Smooth muscle cell of trachea (primary cell): ENCODE measurements at places on chromosomes 3 and 15. TPM values are rescaled to one million over a fixed set of nuclear protein-coding genes. Genes with fewer than 3 reads are reported as not detected.

The PATL2 gene
- 1.2 and 1.3 TPM in 2 replicates for total RNA-seq

The DET1 gene
- total RNA-seq = 6.6 and 8.1 TPM in 2 replicates

The SH2D7 gene
- total RNA-seq = under 0.01 TPM in 1 of 2 replicates, not detected in the other

The C3orf70 gene
- total RNA-seq = 0.66 and 0.87 TPM in 2 replicates

The NR1I2 gene
- total RNA-seq = not detected in 2 replicates

The SERINC4 gene
- 0.15 TPM in 1 of 2 replicates, not detected in the other for total RNA-seq

The MYRIP gene
- total RNA-seq = 0.73 TPM in 1 of 2 replicates, not detected in the other

The SIDT1 gene
- total RNA-seq = not detected in 2 replicates

The CCDC12 gene
- total RNA-seq = 17.2 and 26.2 TPM in 2 replicates

The MYLK gene
- total RNA-seq = 325 and 839 TPM in 2 replicates

The GP5 gene
- total RNA-seq = 0.17 TPM in 1 of 2 replicates, not detected in the other

The CACNA2D2 gene
- total RNA-seq = not detected in 2 replicates

The ZBTB38 gene
- total RNA-seq = 145 and 203 TPM in 2 replicates

The GRK7 gene
- under 0.01 TPM in 1 of 2 replicates, not detected in the other for total RNA-seq

The ITIH1 gene
- not detected in 2 replicates for total RNA-seq

The KLF15 gene
- total RNA-seq = 3.2 and 4.1 TPM in 2 replicates

The CYP1A2 gene
- total RNA-seq = not detected in 2 replicates

The CHRFAM7A gene
- total RNA-seq = under 0.01 and 0.17 TPM in 2 replicates

The DNAH12 gene
- under 0.01 and 0.17 TPM in 2 replicates for total RNA-seq

The ANKUB1 gene
- total RNA-seq = not detected in 2 replicates

The CCDC80 gene
- total RNA-seq = 386 and 910 TPM in 2 replicates

The GOLGA8M gene
- 0.73 and 1.2 TPM in 2 replicates for total RNA-seq

The AGBL1 gene
- not detected in 2 replicates for total RNA-seq

The SCN11A gene
- total RNA-seq = under 0.01 and 0.17 TPM in 2 replicates

The SOX14 gene
- total RNA-seq = not detected in 2 replicates

The CNTN4 gene
- total RNA-seq = under 0.01 TPM in 1 of 2 replicates, not detected in the other

The TTLL13 gene
- total RNA-seq = not detected in 2 replicates

The COL6A5 gene
- not detected in 2 replicates for total RNA-seq

The SH3GL3 gene
- 0.17 and 0.29 TPM in 2 replicates for total RNA-seq

The ROBO2 gene
- total RNA-seq = 1.0 and 2.8 TPM in 2 replicates

The CACNA2D3 gene
- total RNA-seq = under 0.01 and 0.15 TPM in 2 replicates

The DBR1 gene
- total RNA-seq = 14.4 and 20.8 TPM in 2 replicates

The FRMD4B gene
- total RNA-seq = under 0.01 and 6.0 TPM in 2 replicates

The RPL14 gene
- 292 and 396 TPM in 2 replicates for total RNA-seq

The CASR gene
- not detected in 2 replicates for total RNA-seq

The GRAMD2A gene
- 0.15 and 0.33 TPM in 2 replicates for total RNA-seq

The HDAC11 gene
- total RNA-seq = 14.4 and 28.4 TPM in 2 replicates

The CPA3 gene
- not detected in 2 replicates for total RNA-seq

The LRRIQ4 gene
- not detected in 2 replicates for total RNA-seq

The CCR5 gene
- under 0.01 TPM in 2 replicates for total RNA-seq

The STRIT1 gene
- total RNA-seq = not detected in 2 replicates
